Stimulated activated CD4-positive, alpha-beta T cell treated with anti-CD3 and anti-CD28 coated beads, Interleukin-1b, Interleukin-23, amount 100 ng/mL, for 24 hours (primary cell): ENCODE measurements at places on chromosomes 16 and 17.
A peak's percentile ranks its signal among the peaks of the same experiment; 100 is the strongest.

GRCh38 chr16:4183237-4184037 lies 58.4 kb downstream of the SRL start:
- DNase-seq: peak; percentile 81

DNA sequence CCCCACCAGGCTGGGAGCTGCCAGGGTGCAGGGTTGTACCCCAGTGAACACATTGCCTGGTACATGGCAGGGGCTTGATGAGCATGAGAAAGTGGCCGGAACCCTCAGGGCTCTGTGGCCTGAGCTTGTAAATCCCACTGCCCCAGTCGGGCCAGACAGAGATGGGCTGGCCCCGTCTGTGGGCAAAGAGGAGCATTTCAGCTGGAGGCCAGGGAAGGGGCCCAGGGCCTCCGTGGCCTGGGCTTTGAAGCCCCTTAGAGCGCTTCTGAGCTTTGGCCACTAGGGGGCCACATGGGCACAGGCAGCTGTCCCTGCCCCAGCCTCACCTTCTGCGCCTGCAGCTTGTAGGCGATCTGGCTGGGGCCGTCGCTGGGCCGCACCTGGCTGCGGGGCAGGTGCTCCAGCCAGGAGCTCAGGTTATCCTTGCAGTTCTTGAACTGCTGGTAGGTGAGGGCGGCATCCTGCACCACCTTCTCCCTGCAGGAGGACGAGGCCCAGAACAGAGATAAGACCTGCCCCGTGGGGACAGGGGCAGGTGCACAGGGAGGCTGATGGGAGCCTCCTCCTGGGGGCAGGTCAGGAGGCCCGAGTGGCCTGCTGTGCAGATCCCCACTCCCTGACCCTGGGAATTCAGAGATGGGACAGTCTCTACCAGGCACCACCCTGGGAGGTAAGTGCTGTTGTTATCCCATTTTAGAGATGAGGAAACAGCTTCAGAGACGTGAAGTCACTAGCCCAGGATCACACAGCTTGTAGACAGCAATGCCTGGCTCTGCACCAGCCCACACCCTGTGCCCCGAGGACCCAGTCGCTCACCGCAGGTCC lies 12.8 kb downstream of the EVPL start:
- peak; percentile 68 for DNase-seq

DNA sequence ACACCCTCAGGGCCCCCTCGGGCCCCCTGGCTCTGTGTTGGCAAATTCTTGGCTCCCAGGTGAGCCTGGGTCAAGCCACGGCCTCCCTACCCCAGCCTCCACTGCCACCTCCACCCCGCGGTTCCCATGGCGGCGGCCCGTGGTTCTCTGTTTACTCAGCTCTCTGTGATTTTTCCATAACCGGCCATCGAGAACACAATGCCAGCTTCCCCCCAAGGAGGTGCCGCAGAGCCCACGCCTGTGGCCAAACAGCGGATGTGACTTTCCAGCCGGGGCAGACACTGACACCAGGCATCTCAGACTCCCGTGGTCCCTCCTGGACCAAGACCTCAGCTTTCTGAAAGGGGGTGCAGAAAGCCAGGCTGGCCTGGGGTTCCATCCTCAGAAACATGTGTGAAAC lies 21.6 kb upstream of the ATP2A3 start:
- DNase-seq: no peak

DNA sequence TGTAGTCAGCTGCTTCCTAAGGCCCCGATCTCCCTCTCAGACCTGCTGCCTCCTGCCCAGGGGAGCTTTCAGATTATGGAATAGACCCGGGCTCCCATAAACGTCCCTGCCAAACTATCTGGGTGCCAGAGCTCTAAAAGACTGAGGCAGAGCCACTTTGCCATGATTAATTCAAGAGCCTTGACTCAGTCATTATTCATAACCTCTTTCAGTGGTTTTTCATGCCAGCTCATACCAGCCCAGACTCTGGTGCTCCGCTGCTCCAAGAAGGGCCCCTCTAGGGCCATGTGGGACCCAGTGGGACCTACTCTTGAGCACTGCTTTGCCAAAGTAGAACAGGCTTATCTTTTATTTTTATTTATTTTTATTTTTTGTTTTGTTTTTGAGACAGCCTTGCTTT lies 23.9 kb downstream of the DNAI2 start:
- DNase-seq: peak; percentile 39

DNA sequence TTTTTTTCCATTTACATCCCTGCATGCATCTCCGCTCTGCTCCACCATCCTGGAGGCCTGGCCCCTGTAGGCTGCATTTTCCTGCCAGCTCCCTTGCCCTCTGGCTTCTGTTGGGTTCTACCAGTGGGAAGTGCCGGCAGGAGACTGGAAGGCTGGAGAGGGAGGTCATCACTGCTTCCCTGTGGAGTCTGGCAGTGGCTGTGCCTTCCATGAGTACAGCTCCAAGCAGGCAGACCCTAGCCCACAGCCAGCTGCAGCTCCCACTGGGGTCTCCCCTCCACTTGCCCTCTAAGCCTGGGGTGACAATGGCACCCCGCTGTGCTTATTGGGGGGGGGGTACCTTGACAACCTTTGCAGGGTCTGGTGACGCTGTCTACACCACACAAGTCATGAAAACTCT lies 37.3 kb downstream of the MMP15 start:
- no peak for DNase-seq

GRCh38 chr17:82440469-82440981 lies 10.0 kb downstream of the CYBC1 start:
- no peak for DNase-seq

GRCh38 chr17:4747847-4748246 lies 8.1 kb upstream of the CXCL16 start:
- DNase-seq: no peak

DNA sequence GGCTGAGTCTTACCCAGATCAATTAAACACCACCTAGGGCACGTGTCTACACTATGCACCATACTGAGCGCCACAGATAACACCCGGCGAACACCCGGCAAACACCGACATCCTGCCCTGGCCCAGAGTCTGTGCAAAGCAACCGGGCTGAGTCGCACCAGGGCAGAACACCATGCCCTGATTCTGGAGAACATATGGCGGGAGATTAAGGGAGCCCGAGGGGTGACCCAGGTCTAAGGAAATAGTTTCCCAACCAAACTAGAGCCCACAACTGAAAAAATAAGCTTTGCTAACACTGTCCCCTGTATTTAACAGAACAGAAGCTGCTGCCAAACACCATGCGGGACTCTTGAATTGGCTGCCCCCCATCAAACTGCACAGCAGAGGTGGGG lies 22.1 kb downstream of the MYO18A start:
- no peak for DNase-seq

- no peak for DNase-seq
These were observed 224.3 kb downstream of the MSI2 start for GRCh38 chr17:57480438-57481196.

DNA sequence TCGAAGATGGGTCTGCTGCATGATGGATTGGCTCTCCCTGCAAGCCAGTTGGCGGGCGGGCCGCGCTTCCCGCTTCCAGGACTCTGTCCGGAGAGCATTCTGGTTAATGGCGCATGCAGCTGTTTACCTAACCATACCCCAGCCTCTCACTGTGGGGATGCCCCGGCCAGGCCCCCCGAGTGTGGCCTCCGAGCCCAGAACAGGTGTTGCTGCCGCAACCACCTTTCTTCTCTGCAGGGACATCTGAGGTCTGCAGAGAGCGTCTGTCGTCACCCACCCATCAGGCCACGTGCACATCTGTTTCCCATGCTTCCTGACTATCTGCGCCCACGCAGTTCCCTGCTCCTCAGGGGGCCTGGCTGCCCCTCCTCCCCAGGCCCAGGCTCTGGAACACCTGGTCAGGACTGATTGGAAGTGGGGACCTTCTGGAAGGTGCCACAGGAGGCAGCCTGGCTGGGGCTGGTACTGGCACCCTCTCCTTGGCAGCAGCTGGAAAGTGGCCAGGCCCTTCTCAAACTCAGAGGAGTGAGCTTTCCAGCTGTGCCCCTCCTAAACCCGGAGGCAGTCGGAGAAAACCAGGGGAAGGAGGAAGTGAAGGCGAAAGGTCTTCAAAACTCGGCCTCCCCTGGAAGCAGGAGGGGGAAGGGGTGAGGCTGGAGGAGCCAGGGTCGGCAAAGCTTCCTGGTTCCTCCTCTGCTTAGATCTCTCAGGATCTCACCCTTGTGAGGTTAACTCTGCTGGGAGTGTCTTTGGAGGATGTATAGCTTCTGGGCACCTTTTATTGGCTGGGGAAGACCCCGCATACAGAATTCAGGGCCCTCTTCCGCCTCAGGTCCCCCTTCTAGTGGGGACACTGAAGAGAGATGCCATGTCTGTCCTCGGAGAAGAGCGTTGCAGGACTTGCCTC lies 64.5 kb upstream of the CIBAR2 start:
- no peak for DNase-seq

- no peak for DNase-seq
These were observed 211.3 kb downstream of the CCDC182 start for GRCh38 chr17:57533684-57534305.

- no peak for DNase-seq
These were observed 160.0 kb downstream of the MAP2K6 start for GRCh38 chr17:69574257-69575197.

- DNase-seq: no peak
These were observed 306.1 kb upstream of the XYLT1 start for GRCh38 chr16:17776888-17777287.

- DNase-seq: peak; percentile 30
These were observed 34.7 kb upstream of the RBBP6 start for GRCh38 chr16:24504472-24505345.

DNA sequence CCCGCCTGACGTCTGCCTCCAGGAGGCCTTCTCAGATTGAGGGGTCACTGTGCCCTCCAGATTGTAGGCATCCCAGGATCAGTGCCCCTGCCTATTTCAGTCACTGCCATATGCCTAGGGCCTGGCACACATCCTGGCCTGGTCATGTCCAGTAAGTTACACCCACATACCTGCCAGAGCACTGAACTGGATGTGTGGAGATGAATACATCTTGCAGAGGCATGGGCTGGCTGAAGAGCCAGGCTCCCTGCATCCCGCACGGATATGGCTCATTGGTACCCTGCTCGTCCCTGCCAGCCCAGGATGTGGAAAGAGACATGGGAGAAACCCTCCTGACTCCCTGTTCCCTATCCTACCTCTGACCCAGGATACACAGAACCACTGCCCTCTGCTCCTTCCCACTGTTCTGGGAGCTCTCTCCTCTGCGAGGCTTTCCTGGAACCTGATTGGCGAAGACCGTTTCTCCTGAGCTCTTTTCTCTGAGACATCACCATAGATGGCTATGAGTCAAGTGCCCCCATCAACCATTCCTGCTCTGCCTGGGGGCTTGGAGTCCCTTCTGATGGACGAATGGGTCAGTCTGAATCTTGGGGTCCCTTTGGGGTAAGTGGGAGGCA lies 40.0 kb upstream of the TAC4 start:
- DNase-seq: no peak

DNA sequence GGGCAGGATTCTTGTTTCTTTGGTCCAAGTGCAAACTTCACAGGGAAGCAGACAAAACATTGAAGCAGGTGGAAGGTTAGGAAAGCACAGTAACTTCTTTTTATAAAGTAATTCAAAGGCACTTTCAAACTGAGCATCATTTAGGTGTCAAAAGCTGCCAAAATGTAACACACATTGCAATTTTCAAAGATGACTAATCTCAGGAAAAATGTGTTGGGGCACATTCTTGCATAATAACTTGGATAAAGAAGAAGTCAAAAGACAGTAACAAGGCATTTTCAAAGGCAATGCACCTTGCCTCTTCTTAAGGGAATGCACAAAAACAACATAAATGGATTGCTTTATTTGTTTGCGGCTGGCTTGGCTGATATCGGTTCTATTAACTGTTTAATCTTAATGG lies 3.6 kb downstream of the KCNJ2 start:
- DNase-seq: no peak

GRCh38 chr17:2909846-2910234 lies 113.6 kb downstream of the RAP1GAP2 start:
- DNase-seq: no peak

DNA sequence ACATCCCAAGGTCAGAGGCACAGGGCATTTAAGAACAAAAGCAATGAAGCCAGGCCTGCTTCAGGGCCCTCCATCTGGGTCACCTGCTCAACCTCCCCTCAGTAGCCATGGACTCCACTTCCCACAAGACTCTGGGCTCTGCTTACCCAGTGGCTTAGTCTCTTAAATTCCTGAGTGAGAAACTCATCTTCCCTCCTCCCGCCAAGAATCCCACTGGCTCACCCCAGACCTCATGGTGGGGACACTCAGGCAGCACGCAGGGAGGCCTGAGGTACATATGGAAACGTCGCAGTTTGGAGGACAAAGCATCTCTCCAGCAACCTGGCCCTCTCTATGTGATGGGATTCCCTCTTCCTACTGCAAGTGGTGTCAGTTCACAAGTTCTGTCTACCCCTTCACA lies 326.7 kb upstream of the CDH5 start:
- no peak for DNase-seq

DNA sequence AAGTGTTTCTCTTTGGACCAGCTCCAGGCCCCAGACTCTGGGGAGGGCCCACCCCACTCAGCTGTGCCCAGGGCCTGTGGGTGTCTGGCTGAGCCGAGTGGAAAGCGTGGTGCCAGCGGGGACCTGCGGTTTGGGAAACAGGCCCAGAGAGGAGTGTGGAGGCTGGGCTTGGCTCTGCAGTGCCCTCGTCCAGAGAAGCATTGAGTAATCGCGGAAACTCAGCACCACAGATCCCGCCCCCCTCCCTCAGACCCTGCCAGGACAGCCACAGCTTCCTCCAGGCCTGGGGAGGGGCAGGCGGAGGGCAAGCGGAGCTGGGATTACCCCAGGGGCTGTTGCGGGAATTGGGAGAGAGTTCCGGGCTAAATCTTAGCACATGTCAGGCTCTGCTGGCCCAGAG lies 14.6 kb upstream of the PITPNA start:
- DNase-seq: no peak

GRCh38 chr16:74463888-74464287 lies 42.6 kb upstream of the CLEC18B start:
- DNase-seq: no peak

DNA sequence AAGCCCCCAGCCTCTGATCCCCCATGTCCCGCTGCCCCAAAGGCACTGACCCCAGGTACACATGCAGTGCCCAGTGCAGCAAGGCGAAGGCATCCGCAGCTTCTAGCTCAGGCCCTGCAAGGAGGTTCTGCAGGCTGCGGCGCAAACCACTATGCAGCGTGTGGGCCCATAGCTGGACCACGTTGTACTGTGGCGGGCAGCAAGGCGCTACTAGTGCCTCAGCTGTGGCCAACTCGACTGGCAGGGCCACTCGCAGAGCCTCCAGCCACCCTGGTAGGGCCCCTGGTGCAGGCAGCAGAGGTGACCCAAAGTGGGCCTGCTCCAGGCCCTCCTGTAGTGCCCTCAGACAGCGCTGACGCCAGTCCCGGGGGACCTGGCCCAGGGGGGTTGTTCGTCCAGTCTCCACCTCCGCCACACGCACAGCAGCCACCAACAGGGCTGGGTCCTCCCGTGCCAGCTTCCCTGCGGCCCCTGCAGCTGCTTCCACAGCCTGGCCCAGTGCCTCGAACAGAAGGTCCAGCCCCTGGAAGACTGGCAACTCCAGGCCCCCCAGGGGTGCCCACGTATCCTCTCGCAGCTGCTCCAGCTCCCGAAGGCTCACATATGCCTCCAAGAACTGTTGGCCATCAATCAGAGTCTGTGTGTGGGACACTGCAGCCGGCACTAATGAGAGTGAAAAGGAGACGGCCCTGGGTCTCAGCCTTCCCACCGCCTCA lies 2.6 kb downstream of the EXOC3L1 start:
- DNase-seq: no peak
